ENCODE measurements at places on chromosomes 1 and 21. TPM values are rescaled to one million over a fixed set of nuclear protein-coding genes. Genes with fewer than 3 reads are reported as not detected.

FTCD gene
- 0.40 TPM for total RNA-seq

FMO1 gene
- total RNA-seq, result not detected

PTPRC gene
- 224 TPM for total RNA-seq

FAM72D gene
- 2.8 TPM for total RNA-seq

SAMD13 gene
- total RNA-seq, result not detected

KCND3 gene
- not detected for total RNA-seq

ALX3 gene
- not detected for total RNA-seq

DNA sequence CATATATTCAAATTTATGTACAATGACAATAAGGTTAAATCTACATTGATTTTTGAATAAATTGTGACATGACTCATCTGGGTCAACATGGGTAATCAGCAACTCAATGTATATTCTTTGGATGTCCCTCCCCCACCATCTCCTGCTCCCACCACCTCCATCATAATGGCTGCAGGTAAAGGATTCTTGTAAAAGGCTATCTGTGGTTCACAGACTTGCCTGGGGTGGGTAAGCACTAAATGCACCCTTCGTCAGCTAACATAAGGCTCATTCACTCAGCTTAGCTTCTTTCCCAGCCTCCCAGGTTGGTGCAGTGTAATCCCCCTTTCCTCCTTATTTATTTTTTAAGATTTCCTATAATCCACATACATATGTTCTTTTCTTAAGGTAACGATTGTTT lies 355.7 kb upstream of the DPYD start:
- DNase-seq, result no peak

GRCh38 chr1:6672558-6672957 lies 29.1 kb downstream of the DNAJC11 start:
- DNase-seq, result no peak

DNA sequence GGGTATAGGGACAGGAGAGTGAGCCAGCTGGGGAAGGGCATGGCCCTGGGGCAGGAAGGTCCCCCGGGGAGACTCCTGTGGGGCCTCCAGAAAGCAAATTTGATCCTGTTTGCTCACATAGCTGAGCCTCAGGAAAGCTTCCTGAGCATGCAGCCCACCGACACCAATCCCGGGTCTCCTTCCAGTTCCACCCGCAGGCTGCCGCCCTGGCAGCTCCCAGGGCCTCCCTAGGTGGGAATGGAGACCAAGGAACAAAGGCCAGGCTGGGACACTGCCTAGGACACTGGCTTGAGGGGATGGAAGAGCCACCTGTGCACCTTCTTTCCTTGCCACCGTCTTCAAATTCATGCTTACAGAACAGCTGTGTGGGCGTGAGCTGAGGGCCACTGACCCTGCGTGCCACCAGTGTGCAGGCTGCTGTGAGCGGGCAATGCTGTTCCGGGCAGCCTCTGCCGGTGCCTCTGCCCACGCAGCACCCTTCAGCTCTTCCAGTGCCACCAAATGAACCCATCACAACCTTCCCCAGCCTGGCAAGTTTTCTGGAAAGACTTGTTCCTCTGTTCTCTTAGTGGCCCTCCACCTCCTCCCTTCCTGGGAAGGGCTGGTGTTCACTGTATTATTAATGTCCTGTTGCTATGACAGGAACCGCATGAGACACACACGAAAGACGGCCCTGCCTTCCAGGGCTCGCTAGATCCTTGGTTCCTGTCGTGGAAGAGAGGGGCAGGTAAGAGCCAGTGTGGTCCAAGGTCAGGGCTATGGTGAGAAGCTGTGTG lies 53.6 kb downstream of the ACBD3 start:
- no peak for DNase-seq

- no peak for DNase-seq
Observed at GRCh38 chr1:914891-915280, 8.8 kb upstream of the SAMD11 start.

DNA sequence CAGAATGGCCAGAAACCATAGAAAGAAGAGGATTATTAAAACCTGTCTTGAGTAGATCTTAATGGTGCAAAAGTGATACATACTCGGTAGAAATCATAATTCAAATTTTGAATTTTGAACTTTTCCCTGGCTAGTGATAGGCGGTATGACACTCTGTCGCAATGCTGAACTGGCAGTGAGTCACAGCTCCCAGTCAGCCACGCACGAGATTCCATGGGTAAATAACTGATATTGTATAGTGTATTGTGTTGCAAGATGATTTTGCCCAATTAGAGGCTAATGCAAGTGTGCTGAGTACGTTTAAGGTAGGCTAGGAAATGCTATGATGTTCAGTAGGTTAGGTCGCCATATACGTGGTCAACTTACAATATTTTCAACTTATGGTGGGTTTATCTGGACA lies 207.0 kb downstream of the SIPA1L2 start:
- DNase-seq, result no peak

- DNase-seq, result no peak
Observed at GRCh38 chr1:245363461-245364200, 208.8 kb downstream of the KIF26B start.

GRCh38 chr1:21930629-21931170 lies 6.4 kb downstream of the HSPG2 start:
- DNase-seq, result no peak

DNA sequence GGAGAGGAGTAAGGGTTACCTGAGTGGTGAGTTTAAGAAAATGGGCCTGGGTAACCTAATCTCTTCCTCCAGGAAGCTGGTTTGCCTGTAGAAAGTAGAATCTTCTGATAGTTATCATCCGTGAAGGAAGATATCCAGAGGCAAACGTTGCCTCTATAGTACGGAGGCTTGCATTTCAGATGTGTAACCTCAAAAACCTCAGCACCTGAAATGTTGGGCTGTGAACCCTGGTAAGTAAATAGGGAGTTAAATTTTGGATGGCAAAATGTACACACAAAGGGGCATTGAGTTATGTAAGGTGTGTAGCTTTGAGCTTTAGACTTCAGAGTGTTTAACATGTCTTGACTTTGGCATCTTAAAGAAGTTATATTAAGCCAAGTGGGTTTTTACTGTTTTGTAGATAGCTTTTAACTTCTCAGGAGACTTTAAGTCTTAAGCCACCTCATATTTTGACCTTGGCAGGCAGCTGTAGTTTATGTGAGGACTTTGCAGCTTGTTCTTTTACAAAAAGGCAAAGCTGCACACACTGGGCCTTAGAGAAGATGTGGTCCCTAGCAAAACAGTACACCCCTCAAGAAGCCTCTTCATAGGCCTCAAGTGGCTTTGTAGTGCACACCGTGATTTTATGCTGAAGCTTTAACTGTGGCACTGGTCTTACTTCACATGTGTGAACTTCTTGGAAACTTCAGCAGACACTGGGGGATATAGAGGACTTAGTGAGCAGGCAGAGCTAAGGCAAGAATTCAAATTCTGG lies 83.4 kb downstream of the SNRPE start:
- DNase-seq, result no peak

DNA sequence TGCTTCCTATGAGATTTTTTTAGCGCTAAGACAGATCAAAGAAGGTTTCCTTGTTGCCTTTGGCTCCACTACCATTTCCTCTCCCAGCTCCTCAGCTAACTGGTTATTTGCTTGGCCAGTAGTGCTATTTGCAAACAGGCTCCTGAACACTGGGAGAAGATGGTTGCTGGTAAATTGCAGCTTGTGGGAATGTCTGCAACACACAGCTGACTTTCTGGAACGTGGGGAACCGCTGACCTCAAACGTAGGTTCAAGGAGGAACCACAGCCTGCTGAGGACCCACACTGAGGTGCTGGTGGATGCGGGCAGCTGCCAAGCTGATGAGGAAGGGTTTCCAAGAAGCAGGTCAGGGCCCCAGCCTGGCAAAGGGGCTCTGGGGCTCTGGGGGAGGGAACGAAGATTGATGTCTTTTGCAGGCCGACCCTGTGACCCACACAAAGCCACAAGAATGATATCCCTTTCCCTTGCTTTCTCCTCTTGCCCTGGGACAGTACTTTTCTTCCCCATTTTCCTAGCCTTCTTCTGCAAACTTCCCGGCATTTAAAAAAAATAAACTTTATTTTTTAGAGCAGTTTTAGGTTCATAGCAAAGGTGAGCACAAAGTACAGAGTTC lies 24.8 kb downstream of the GNG4 start:
- no peak for DNase-seq

- no peak for DNase-seq
Observed at GRCh38 chr1:156004843-156005584, 15.7 kb downstream of the SSR2 start.

GRCh38 chr21:44557491-44558328 lies 885 bp downstream of the KRTAP10-3 start:
- DNase-seq, result no peak

GRCh38 chr1:117802531-117803257 lies 126.7 kb downstream of the GDAP2 start:
- no peak for DNase-seq

DNA sequence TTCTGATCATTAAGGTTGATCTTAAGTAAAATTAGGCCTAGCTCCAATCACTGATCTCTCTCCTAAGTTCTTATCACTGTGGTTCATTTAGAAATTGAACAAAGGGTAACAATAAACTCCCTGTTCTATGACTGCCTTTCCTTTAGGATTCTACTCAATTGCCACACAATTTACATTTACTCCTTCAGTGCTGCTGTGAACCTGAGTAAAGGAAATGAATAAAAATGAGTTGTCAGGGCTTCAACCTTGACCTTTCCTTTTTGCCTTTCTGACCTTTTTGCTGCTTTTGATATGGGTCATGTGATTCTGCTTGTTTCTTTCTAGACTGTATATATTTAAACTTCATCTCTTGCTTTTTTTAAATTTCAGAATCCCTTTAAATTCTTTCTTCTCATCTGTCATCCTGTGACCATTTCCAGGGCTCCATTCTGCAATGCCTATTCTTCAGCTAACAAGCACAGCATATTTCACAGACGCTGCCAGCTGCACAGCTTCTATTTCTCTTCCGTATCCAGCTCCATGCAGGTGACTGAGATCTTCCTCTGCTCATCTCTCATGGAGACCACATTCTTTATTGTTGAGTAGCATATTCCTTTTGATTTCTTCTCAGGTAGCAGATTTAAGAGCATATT lies 3.2 kb downstream of the LRRC8B start:
- no peak for DNase-seq

GRCh38 chr1:212557739-212558692 lies 50.5 kb upstream of the ATF3 start:
- no peak for DNase-seq

DNA sequence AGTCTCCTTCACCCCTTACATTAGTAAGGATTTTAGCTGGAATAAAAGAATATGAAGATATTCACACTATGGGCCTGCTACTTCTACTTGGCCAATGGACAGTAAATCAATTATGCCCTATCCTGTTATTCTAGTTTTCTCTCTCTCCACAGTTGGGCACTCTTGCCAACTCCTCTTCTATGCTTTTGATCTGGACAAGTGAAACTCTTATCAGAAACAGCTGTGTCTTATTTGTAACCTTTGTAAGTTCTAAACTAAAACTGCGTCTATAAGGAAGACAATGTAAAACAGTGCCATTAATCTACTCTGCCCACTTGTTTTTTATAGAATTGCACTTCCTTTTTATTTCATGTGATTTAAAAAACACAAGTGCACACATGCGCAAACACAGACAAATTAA lies 244.0 kb upstream of the DMRTA2 start:
- DNase-seq, result no peak

DNA sequence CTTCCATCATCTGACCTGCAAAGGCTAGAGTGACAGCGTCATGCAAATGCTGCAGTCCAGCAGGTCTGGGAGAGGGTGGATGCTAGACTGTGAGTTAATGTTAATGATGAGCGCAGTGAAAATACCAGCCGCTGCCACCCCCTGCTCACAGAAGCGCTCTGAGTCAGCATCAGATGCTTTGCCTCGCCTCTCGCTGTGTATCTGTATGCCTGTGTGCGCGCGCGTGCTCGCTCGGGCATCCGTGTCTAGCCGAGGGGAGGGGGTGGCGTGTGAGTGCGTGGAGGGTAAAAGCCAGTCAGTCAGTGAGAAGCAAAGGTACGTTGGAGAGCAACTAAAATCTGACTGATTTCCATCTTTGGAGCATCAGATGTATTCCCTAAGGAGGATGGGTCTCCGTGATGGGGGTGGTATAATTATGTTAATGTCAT lies 858.7 kb downstream of the USP25 start:
- no peak for DNase-seq

DNA sequence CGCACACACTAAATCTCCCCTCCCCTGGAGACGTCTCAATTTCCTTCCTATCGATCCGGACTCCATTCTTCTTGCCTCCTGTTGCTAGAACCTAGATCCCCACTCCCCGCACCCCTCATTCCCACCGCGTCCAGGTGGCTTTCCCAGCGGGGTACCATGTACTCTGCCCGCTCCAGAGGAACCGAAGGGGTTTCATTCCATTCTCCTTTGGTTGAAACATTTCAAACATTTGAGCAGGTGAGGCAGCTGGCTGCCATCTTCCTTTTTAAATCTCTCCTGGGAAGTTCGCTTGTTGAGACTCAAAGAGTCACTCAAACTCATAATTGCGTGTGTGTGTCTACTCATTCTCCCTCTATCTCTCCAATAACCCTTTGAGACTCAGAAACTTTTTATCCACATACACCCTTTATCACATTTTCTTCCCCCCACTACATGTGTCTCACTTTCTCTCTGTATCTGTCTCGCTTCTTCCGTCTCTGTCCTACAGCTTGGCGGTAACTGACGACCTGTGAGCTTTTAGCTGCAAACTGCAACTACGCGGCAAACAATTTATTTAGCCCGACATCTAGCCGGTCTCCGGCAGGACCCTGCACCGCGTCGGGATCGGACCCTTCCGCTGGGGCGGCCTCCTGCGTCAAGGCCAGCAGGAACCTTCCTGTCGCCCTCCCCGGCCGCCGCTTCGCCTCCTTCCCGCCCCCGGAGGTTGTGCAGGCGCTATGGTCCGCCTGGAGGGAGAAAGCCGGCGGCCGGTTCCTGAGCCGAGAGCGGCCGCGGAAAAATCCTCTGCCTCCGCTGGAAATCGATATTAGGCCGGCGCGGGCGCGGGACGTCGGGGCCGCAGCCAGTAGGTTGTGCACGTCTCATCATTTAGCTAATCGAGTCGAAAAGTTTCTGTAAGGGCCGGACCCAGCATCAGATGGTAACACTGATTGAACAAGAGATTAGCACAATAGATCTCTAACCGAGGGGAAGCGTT lies 3.0 kb upstream of the FOXD3 start:
- DNase-seq, result no peak

- DNase-seq, result no peak
Observed at GRCh38 chr1:213180833-213181232, 129.8 kb downstream of the RPS6KC1 start.

DNA sequence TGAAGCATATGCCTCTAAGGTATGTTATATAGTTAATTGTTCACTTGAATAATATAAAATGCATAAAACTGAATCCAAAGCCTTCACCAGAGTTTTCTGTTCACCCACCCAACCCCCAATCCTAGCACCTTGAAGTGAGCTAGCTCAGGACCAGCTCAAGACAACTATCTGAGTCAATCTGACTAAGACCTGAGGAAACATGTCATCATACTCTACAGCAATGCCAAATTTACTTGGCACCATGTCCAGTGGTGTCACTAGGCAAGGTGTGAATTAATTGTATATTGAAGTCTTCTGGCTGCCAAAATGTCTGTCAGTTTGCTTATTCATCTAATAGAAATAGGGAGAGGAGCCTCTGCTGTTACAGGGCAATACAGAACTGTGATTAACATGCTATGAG lies 3.8 kb downstream of the DNASE2B start:
- no peak for DNase-seq

- DNase-seq, result peak; percentile 50
Observed at GRCh38 chr1:6727535-6727934, 25.9 kb upstream of the DNAJC11 start.

GRCh38 chr1:147613506-147613905 lies 56.8 kb downstream of the ACP6 start:
- DNase-seq, result no peak

GRCh38 chr1:107139833-107140702 lies 771 bp upstream of the NTNG1 start:
- DNase-seq, result no peak

- no peak for DNase-seq
Observed at GRCh38 chr1:216531263-216532239, 108.3 kb upstream of the USH2A start.

Measured in activated T-cell treated with anti-CD3 and anti-CD28 coated beads, Interleukin-2, amount 50 U/mL, for 4 hours (primary cell).